Cerebellar nuclear complex (tissue), 1 donor: ENCODE measurements at places on chromosomes 2 and 18.

DNA sequence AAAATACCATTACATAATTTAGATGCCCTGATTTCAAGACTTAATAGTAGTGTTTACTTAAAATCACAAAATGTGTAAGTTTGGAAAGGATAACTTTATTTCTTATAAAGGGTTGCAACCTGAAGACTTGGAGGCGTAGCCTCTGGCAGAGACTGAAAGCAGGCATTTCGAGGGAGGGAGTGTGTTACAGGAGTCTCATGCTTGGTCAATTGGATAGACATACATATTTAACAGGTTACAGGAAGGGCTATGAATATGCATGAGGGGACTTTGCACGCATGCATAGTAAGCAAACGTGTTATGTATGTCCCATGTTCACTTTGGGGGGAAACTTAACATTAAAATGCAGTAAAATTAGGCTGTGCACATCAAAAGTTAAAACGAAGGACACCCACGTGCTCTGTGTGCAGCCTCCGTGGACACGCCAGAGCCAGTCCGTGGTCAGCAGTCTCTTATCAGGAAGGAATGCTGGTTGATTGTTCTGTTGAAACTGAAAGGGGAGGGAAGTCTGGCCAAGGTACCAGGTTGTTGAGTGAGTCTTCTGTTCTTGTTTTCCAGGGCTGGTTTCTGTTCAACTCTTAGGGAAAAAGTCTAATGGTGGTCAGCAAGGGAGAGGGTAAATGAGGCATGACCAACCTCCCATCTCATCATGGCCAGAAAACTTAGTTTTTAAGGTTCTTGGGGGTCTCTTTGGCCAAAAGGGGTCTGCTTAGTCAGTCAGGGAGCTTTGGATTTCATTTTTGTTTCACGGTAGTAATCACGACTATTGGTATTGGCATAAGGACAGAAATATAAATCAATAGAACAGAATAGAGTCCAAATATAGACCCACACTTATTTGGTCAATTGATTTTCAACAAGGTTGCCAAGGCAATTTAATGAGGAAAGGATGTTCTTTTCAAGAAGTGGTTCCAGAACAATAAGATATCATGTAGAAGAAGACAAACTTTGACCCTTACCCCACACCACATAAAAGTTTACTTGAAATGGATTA is 121.9 kb downstream of the MCFD2 start:
- no peak for DNase-seq

DNA sequence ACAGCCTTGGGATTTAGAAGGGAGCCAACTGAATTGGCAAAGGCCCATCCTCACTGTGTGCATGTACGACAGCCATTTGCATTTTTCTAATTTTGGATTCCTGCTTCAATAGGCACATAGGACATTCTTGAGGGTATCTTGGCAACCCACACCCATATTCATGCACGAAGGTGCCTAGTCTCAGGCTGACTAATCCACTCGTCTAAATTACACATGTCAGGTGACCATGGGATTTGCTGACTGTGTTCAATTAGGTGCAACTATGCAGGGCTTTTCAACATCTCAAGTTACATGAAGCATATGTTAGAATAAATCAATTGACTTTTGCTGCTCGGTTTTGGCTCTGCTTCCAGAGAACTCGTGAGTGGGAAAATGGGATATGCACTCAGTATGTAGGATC is 249.7 kb downstream of the SP3 start:
- DNase-seq: no peak

- DNase-seq: no peak
These were observed 75.6 kb upstream of the CHMP1B start for GRCh38 chr18:11775436-11776174.

DNA sequence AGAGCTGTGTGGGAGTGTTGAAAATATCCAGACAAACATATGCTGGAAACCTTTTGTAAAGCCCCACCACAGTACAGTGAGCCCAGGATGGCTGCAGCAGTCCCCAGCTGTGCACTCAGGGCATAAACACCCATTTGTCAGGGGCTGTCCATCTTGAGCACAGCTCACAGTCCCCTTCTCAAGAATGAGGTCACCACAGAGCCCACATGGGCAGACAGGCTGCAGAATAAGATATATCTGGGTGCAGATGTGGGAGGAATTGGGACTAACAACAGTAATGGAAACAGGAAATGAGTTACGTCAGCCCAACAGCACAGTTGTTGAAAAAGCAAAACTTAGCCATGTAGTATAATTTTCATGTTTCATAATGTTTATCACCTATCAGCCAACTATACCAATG is 219.6 kb downstream of the ETAA1 start:
- no peak for DNase-seq

- no peak for DNase-seq
These were observed 22.3 kb upstream of the INSIG2 start for GRCh38 chr2:118065921-118066511.

- DNase-seq: no peak
These were observed 24.6 kb downstream of the NRP2 start for GRCh38 chr2:205706769-205707381.

GRCh38 chr2:221724631-221725203 is 152.6 kb upstream of the EPHA4 start:
- DNase-seq: no peak

DNA sequence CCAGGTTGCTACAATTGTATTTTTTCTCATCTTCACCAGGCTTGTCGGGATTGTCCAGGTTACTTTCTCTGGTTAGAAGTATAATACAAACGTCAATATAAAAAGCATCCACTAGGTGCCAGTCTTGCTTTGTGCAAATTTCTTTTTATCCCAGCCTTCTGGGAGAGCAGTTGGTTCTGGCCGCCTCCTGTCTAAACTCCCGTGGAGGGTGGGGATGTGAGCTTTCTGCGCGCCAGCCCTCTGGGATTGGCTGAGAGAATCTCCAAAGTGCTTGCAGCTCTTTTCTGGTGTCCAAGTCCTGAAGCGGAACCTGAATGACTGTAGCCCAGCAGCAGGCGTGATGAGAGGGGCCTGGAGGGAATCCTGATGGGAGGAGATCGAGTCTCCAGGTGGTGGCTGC is 22.4 kb upstream of the TOGARAM2 start:
- DNase-seq: peak; percentile 30

DNA sequence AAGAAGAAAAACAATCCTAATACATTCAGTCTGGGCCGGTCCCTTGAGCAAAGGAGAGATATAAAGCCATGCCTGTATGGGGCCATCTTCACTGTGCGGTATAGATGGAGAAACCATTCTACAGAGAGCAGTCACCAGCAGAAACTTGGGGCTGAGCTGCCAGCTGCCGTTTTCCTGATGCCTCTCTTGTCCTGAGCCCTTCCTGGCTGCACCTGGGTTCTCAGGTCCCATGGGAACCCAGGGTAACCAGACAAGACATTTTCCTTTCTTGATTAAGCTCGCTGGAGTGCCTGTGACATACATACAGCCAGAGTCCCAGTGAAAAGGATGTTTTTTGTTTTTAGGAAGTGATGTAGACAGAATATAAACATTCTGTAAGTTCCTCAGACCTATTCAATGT is 5.3 kb upstream of the METTL21A start:
- no peak for DNase-seq

DNA sequence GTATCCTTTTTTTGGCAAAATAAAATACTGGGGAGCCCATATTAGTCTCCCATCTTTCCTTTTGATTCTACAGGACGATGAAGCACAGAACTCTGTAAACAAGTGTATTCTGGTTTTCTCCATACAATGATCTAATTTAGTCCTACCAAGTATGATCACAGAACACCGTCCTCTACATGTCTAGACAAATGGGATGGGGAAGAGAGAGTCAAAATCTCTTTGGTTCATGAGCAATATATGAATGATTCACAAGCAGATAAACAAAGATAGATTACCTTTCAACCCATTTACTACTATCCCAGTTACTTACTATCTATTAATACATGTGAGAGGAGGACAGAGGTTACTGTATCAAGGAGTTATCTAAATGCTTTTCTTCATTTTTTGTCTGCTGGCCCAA is 352.4 kb upstream of the ACVR2A start:
- DNase-seq: no peak

- DNase-seq: no peak
These were observed 217.2 kb upstream of the OSR1 start for GRCh38 chr2:19575641-19576040.

DNA sequence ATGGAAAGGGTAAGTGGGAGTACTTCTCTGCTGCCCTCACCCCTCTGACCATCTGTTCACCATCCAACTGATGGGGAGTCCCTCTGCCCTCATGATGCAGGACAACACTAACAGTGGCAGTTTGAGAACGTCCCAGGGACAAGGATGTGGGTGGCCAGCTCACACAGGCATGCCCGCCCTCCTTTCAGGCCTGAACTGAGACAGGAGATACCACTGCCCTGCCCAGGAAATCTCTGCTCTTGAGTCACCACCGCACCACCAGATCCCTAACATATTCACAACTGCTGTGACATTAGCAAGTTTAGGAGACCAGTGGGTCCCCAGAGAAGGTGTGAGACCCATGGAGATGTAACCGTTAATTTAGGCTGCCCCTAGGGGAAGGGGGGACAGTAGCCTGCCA is 66.2 kb downstream of the TRAPPC8 start:
- DNase-seq: no peak

DNA sequence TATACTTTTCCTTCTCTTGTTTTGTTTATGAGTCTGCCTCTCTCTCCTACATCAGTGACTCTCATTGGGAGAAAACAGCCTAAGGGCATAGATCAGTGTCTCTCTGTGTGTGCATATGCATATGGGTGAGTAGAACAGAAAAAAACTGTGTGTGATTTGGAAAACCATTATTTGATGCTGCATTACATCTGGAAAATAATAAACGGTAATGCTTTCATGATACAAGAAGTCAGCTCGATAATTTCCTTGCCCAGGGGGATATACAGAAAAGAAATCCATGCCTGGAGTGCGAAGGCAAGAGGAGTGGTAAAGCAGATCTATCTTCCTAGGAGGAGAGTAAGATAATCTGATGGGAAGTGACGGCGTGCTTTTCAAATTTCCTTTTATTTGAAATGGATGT is 221.5 kb upstream of the LYPD1 start:
- DNase-seq: no peak

GRCh38 chr2:210366675-210367080 is 51.7 kb upstream of the MYL1 start:
- DNase-seq: no peak

- DNase-seq: no peak
These were observed 194.0 kb downstream of the BABAM2 start for GRCh38 chr2:28084564-28084963.

DNA sequence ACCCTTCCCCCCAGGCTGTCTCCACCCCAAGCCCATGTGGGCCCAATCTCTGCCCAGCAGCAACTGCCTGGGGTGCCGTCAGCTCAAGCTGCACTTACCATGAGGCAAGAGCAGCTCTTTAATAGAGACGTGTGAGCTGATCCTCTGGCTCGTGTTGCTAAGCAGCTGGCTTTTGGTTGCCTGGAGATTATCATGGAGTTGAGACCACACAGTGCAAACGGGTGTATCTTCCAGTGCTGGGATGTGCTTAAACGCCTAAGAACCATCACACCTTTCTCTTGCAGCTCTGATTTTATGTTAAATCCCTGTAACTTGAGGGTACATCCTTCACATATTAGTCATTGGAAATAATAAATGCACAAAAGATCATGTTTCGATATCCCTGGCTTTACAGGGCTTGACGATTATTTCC is 271.1 kb downstream of the PRKCE start:
- no peak for DNase-seq

GRCh38 chr18:79954791-79955190 is 3.3 kb upstream of the SLC66A2 start:
- no peak for DNase-seq

GRCh38 chr2:121972203-121972602 is 216.8 kb downstream of the TSN start:
- DNase-seq: no peak

GRCh38 chr18:28256166-28256565 is 79.2 kb upstream of the CDH2 start:
- no peak for DNase-seq

DNA sequence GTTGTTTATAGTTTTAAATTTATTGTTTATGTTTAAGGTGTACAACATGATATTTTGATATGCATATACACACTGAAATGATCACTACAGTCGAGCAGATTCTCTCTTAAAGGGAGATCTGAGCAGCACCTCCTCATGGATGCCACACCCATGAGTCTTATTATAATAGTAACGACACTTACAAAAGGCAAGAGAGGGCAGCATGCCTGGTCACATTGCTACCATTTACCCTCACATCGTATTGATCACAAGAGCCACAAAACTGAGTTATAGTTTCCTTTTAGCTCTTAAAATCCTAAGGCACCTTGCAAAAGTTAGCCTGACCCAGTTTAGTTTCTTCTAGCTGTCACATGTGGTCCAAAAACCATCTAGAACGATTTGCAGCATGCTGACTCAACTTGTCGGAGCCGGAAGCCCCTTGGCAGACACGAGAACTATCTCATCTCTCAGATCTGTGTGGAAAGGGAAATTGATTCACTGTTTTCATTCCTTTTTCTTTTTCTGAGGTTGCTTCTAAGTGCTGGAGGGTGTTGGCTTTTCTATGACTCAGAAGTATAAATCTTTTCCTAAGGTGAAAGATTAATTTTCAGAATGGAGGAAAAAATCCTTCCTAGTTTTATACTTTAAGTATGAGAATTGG is 85.3 kb downstream of the CDC42EP3 start:
- DNase-seq: no peak

- DNase-seq: no peak
These were observed 375.2 kb upstream of the SPHKAP start for GRCh38 chr2:228556717-228557116.

DNA sequence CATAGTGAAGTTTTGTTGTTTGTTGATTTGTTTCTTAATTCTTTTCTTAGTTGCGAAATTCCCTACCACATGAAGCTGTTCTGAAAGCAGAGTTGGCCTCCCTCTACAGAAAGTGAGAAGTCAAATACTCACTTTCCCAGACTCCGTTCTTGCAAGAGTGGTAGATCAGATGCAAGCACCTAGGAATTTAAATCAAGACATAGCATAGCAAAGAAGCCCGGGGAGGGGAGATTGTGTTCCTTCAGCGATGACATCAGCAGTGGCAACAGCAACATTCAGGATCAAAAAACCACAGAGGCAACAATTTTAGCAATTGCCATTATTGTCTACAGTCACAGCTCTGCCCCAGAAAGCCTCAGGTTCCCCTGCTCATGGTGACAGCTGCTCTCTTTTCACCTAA is 580.0 kb downstream of the RNF144A start:
- DNase-seq: no peak

- DNase-seq: no peak
These were observed 84.2 kb upstream of the SEC11C start for GRCh38 chr18:59055345-59056032.

DNA sequence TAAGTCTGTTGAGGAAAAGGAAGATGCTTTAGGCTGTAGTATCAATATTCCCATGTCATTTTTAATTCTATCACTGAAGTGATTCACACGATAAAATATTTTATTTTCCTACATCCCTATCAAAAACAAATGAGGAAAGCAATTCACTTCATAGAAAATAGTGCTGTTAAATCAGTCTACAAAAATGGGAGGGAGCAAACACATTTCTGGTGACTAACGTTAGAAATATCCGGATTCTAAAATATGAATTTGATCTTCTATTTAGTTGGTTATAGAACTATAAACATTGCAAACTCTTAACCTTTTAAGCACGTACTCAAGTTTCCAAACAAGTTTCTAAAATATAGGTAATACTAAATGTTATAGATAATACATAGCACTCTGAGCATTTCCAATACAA is 20.8 kb downstream of the ATF2 start:
- DNase-seq: no peak
